ENCODE measurements at places on chromosomes 2 and 18.

- DNase-seq = no peak
These were observed 814 bp downstream of the FZD7 start for GRCh38 chr2:202034249-202035088.

- DNase-seq = no peak
These were observed 21.6 kb downstream of the LDLRAD4 start for GRCh38 chr18:13240060-13240725.

- no peak for DNase-seq
These were observed 122.4 kb downstream of the SETBP1 start for GRCh38 chr18:44803019-44803650.

- DNase-seq = peak; percentile 32
These were observed 127.3 kb downstream of the RNF144A start for GRCh38 chr2:7044253-7045250.

DNA sequence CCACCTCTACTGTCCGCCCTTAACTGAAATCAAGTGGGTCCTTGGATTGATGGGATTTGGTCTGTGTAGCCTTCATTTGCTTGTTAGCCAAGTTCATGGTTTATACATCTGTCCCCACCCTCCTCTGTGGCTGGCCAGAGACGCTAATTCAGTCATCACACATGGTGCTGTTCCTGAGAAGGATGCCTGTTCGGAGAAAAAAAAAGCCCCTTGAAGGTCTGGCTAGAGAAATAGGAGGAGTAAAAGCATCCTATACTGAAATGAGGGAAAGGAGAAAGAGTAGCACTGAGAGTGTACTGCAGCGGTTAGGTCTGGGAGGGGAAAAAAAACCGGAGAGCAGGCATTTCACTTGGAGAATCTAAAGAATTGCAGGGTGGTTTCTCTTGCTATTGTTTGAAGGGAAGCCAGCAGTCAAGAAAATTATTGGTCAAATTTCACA is 180.6 kb upstream of the EPAS1 start:
- no peak for DNase-seq

GRCh38 chr18:20971886-20972267 is 139.7 kb downstream of the ROCK1 start:
- DNase-seq = no peak

DNA sequence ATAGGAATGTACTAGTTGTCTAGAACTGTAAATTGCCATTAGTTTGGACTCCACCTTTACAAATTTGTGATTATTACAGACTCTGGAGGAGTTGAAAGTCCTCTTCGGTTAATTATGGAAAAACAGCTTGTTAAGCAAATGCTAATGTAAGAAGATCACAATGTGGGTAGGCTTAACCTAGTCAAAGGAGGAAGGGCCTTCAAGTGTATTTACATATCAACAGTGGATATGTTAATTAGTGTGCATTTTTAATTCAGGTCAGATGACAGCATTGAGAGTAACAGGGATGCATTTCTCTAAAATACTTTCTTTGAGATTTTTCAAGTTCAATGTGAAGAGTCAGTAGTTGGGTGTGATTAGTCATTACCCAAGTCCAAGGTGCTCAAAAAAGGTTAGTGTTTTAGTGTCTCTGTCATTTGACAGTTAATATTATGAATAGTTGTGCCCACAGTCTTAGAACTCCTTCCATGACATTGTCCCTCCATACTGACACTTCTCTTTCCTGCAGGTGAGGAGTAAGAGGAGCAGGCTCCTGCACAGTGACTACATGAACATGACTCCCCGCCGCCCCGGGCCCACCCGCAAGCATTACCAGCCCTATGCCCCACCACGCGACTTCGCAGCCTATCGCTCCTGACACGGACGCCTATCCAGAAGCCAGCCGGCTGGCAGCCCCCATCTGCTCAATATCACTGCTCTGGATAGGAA is 28.0 kb downstream of the CD28 start:
- no peak for DNase-seq

DNA sequence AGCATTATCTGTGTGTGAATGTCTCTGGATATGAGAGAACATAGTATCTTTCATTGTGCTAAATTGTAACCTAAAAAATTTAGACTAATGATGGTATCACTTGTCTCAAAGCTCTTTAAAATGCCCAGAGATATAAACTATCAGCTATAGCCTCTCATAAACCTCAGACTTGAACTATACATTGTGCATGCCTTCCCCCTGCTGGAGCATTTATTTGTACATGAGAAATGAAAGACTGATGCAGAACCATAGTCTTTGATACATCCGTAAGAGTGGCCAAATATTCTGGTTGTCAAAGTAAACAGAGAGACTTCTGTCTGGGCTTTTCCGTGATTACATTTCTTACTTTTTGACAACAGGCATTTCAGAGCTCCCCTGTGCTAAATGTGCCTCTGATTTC is 71.9 kb upstream of the CCDC68 start:
- DNase-seq = no peak

DNA sequence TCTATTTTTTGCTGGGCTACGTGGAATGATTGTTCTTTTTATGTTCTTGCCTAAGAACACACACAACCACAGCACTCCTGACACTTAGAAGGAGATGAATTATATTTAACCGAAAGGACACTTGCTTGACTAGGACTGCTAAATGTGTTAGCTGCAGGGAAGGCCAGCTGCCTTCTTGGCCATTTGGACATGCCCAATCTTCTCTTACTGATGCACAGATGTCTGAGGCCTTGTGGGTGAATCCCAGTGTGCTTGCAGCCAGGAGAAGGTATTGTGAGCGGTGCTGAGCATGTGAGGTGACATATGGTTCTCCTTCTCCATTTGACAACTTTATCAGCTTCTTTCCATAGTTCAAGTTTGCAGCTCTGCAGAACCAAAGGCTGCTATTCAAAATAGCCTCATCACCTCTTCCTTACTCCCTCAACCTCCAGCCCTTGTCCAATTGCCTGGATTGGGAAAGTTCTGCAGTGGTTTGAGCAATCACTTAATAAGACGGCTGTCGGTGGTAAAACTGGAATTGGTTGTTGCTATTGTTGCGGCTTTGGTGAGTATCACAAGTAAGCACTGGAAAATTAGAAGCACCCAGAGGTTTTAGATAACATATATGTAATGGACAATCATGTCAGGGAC is 1113.3 kb downstream of the TSN start:
- no peak for DNase-seq

DNA sequence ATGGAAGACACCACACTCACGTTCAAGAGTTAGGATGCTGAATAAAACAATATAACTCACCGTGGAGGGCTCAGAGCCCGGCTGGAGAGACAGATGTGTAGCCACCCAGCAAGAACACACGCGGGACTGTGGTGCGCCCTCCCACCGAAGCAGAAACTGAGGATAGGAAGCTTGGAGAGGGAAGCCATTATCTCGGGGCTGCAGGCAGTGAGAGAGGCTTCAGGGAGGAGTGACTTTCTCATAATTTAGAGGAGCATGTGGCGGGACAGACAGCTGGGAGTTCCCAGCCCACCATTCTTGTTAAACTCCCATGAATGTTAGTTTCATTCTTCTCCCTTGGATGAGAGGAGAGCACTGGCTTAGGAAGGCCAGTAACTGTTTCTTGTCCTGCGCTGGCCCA is 96.4 kb downstream of the MAPRE2 start:
- no peak for DNase-seq

GRCh38 chr2:238239543-238239862 is 335 bp downstream of the HES6 start:
- no peak for DNase-seq

- DNase-seq = no peak
These were observed 10.0 kb downstream of the PCARE start for GRCh38 chr2:29064346-29064715.

- no peak for DNase-seq
These were observed 14.8 kb downstream of the SPRED2 start for GRCh38 chr2:65417509-65418085.

DNA sequence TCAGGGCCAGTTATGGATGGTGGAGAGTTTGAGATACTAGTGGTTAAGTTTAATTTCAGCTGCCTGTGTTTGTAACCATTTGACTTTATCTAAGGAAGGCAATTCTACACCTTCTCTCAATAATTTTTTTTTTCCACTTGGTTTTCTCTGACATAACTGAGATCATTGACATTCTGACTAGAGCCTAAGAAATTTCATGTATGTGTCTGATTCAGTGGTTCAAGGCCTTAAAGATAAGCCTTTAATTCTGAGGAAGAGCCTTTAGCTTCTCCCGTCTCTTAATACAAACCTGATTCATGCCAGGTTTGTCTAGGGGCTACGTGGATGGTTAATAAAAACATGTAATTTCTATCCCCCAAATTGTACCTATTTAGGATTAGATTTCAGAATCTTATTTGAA is 971.4 kb downstream of the DPP10 start:
- no peak for DNase-seq

- DNase-seq = no peak
These were observed 16.7 kb upstream of the TXNDC2 start for GRCh38 chr18:9868857-9869714.

GRCh38 chr18:58992301-58993231 is 127.9 kb downstream of the ZNF532 start:
- no peak for DNase-seq

- no peak for DNase-seq
These were observed 191.6 kb downstream of the ZBTB7C start for GRCh38 chr18:48217258-48218250.

GRCh38 chr2:217091531-217091930 is 231.7 kb upstream of the TNP1 start:
- DNase-seq = no peak

DNA sequence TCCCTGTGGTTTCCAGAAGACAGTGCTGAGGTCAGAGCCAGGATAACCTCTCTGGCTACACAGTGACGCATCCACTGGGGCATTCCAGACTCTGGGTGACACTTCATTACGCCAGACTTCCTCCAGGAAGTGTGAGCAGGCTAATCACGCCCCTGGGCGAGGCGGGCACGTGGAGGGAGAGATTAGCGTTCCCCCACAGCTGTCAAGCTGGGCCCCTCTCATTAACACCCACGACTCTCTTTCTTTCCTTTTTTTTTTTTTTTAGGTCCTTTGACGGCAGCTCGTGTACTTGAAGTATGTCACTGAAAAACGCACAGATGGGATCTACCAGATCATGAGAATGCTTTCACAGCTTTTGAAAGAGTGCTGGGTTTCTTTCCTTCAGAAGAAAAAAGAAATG is 274.6 kb downstream of the AFF3 start:
- no peak for DNase-seq

- no peak for DNase-seq
These were observed at the start of gene OSR1 for GRCh38 chr2:19358242-19359020. Gene OSR1, minus strand, starts transcription at chr2:19358623. Its CDS starts 4,818 bp downstream, at chr2:19353805.

GRCh38 chr2:236633219-236633570 is 63.6 kb downstream of the ACKR3 start:
- DNase-seq = no peak

- no peak for DNase-seq
These were observed 58.0 kb upstream of the SMAD7 start for GRCh38 chr18:49008716-49009115.

DNA sequence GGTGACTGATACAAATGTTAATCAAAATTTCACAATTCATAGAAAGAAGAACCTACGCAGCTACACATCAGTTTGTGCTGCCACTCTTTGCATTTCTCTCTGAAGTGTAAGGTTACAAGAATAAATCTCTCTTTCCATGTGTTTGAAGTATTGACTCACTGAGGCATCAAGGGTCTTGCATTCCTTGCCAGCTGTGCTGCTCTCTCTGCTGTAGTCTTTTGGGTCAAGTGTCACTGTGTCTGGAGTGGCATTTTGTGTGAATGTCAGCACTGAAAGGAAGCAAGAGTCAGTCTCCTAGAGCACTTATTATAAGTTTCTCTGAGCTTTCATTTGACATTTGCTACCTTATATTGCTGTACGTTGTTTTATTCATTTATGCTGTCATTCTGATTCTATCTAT is 1696.1 kb upstream of the LRRTM1 start:
- DNase-seq = no peak

DNA sequence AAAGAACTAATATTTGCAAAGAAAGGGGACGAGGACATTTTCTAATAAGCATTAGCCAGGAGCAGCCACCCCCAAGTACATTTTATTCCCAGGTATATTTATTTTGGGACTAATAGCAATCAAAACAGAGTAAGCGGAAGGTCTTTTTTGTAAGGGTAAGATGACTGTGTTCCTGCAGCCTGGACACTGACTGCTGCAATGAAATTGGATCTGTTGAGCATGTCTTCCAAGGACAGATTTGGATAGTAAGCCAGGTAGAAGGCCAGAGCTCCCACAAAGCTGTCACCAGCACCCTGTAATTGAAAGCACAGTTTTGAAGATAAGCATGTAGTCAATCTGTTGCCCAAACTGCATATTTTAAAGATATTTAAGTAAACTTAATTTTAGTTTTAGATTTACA is 10.0 kb downstream of the MRPL33 start:
- no peak for DNase-seq

DNA sequence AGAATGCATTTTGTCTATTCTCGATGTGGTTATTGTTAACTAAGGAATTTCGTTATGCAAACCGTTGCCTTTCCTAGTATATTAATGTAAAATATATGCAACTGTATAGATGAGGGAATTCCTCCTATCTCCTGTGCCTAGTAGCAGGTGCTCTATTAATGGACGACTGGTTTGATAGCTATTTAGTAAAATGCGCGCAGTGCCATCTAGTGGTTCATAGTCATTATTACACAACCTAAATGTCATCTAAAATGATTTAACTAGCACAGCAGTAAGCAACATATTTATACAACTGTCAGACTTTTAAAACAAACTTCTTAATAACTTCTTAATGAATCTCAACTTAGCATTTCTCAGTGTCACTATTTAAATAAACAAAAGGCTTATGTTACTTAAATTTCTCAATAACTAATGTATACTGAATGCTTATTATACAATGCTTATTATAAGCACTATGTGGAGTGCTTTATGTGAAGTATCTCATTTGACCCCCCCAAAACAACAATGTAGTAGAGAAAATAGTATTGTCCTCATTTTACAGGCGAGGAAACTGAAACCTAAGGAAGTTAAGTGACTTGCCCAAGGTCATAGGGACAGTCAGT is 77.9 kb downstream of the DTNA start:
- DNase-seq = no peak

Measured in activated T-helper 1 cell treated with anti-CD3 and anti-CD28 coated beads, Interleukin-2, amount 50 U/mL, for 16 hours (primary cell).